Activated CD4-positive, alpha-beta T cell treated with anti-CD3 and anti-CD28 coated beads, Interleukin-2, amount 50 U/mL, for 48 hours (primary cell): ENCODE measurements at places on chromosomes 7 and 10.

- no peak for DNase-seq
These were observed 133.5 kb downstream of the NRBF2 start for GRCh38 chr10:63266391-63267316.

- DNase-seq: no peak
These were observed 1269.8 kb downstream of the XPNPEP1 start for GRCh38 chr10:108653531-108653930.

DNA sequence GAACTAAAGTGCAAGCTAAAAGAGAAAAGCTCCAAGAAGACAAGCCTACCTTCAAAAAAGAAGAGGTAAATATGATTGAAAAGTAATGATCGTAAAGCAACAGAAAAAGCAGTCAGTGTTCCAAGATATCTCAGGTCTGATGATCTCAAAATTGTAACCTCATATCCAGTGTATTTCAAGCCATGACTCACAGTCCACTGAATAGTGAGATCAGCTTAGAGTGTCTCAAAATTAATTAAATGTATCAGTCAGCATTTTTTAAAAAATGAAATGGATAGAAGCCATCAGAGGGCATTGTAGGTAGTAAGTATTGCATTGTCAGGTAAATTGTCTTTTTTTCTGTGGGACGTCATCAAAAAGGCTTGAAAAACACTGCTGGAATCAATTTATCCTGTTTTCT lies 50.6 kb upstream of the AGBL3 start:
- DNase-seq: no peak

GRCh38 chr7:136692221-136692620 lies 176.2 kb upstream of the CHRM2 start:
- no peak for DNase-seq

DNA sequence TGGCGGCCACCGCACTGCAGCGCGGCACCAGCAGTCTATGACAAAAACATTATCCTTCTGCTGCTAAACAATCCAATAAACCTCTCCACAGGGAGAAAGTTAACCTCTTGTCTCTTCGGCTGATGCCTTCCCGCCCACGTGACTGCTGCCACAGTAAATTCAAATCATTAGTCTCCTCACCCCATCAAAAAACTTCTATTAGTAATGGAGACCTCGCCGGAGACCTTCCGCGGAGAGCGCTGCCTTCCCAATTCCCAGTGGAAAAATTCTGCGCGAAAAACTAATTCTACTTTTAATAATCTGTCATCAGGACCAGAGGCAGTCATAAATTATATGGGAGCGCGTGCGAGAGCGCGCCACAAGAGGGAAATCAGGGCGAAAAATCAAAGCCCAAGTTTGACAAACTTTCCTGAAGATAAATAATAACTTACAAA lies 90.0 kb upstream of the PAX2 start:
- DNase-seq: no peak

GRCh38 chr7:34757570-34758110 lies 99.6 kb downstream of the NPSR1 start:
- no peak for DNase-seq

DNA sequence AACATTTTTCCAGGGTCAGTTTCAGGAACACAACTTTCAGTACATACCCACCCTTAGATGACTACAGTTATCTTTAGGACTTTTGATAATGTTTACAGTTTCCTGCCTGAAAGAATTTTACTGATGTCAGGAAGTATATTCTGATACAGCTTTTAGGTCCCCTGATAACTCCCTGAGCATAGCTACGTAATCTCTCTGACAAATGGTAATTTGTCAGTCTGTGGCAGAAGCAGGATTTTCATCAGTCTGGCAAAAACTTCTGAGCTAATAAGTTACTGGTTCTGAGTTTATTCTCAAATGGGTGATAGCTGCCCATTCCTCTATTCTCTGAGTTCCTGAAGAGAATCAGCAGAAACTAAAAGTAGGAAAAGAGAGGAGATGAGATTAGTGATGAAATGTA lies 270.1 kb upstream of the MTPN start:
- no peak for DNase-seq

- no peak for DNase-seq
These were observed 187.6 kb upstream of the ITGB1 start for GRCh38 chr10:33145451-33146188.
